ENCODE measurements at places on chromosomes 5 and 9.

DNA sequence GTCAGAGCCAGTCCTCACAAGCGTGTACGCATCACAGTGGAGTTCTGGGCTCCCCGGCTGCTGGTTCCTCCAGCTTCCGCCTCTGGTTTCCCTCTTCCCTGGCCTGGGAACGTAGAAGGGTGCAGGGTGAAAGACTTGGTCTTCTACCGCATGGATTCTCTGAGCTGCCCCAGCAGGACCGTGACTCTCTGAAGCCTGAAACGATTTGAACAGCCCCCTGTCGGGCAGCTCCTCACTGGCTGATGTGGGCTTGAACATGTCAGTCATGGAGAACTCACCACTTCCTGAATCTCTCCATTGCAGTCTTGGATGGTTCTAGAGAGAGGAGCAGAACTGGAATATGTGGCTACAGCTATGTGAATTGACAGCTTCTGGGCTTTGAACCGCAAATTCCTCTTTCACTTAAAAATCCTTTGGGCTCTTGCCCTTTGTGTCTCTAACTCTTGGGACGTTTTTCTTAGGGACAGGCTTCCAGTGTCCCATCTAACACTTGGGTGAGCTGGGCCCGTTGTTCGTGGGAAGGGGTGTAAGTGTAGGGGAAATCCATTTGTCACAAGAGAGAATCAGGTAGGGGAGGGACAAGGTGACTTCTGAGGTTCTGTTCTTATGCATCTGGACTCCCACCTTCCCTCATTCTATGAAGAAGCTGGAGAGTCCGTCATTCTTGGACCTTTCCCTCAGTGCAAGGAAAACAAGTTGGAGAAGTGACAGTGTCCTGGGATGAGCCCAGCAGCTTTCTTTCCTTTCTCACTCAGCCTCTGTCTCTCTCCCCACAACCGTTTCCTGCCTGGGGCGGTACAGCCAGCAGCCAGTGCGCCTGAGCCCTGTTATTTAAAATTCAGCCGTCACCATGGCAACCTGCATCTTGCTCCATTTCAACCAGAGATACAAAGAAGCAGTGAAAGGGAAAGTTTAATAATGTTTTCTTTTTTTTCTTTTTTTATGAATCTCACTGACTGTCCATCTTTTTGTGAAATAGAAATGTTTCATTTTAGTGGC, 84.7 kb downstream of the PTTG1 start:
- H3K36me3 ChIP-seq: no peaks in the 10 kb centered on the region
- no peaks in the 10 kb centered on the region for H3K4me1 ChIP-seq
- peak; percentile 20 for DNase-seq
- H3K27me3 ChIP-seq: no peaks in the 10 kb centered on the region
- no peak overlapping the region for H3K4me3 ChIP-seq

DNA sequence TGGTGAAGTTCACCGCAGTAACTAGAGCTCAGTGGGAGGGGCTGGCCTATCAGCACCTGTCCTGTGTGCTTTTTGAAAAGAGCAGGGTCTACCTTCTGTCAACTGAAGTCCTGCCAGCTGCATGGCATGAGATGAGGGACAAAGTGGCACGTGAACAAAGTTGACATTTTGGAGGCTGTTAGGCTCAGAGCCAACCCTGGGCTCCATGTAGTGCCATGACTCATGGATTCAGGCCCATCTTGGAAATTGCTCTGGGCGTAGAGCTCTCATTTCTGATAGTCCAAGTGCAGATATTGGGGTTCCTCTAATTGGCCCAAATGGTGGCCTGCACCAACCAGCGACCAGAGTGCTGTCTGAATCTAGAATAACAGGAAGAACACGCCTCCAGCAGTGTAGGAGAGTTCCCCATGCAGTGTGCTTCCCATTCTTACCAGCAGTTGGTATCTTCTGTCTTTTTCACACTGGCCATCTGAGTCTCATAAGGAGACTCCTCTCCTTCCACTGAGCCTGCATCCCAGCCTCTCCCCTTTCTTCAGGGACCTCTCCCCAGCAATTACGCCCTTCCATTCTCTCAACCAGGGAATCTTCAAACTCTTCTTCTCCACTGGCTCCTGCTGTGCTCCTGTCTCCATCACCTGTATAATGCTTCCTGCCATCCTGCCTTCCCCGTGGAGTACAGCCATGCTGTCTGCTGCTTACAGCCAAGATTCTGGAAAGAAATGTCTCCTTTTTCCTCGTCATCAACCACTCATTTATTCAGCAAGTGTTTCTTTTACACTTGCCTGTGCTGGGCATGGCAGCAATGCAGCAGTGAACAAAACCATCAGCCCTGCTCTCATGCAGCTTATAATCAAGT, 30.4 kb downstream of the IRF1 start:
- no peaks in the 10 kb centered on the region for H3K27me3 ChIP-seq
- peaks cover 50% of the 10 kb centered on the region for H3K4me1 ChIP-seq
- DNase-seq: peak; percentile 92
- no peak overlapping the region for H3K4me3 ChIP-seq

- H3K27me3 ChIP-seq: no peaks in the 10 kb centered on the region
- H3K4me1 ChIP-seq: no peaks in the 10 kb centered on the region
- peak; percentile 20 for DNase-seq
- H3K36me3 ChIP-seq: no peaks in the 10 kb centered on the region
- H3K4me3 ChIP-seq: no peak overlapping the region
Measured at GRCh38 chr5:169592937-169593650, 9.5 kb downstream of the SPDL1 start.

DNA sequence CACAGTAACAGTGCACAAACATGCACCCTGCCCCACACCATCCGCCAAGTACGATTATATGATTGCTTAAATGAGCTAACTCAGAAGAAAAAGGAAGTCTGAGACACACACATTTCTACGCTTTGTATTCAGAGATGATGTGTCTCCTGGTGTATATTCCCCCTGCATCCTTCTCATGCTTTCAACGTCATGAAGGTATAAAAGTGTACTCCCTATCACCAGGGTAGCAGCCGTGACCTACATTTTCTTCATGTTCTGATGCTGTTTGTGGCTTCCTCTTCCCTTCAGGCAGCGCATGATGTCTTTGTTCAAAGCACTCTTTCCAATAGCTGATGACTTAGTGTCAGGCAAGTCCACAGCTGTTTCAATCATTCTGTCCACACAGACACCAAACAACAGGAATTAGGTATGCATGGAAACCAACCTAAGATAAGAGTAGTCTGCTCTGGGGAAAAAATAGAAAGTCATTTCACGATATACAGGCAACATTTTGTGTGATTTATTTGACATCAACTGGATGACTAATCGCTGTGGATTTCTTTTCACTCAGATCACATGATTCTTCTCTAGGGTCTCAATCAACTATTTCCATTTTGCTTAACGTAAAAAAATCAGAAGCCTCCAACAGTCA, 269.4 kb upstream of the PTGER4 start:
- no peak overlapping the region for H3K27ac ChIP-seq
- H3K36me3 ChIP-seq: no peaks in the 10 kb centered on the region
- H3K4me3 ChIP-seq: no peak overlapping the region
- peak; percentile 73 for DNase-seq
- H3K4me1 ChIP-seq: no peaks in the 10 kb centered on the region

GRCh38 chr5:80591352-80591751, 21.3 kb upstream of the ANKRD34B start:
- H3K36me3 ChIP-seq: no peaks in the 10 kb centered on the region
- no peak for DNase-seq
- H3K4me1 ChIP-seq: no peaks in the 10 kb centered on the region
- no peak overlapping the region for H3K27ac ChIP-seq
- no peak overlapping the region for H3K4me3 ChIP-seq

- DNase-seq: no peak
- peak overlapping the region; percentile 80 for H3K4me3 ChIP-seq
- peak overlapping the region; percentile 95 for H3K27ac ChIP-seq
- peaks cover 28% of the 10 kb centered on the region for H3K36me3 ChIP-seq
Measured at GRCh38 chr5:149550594-149551226, 529 bp downstream of the CSNK1A1 start.

- H3K4me3 ChIP-seq: no peak overlapping the region
- no peaks in the 10 kb centered on the region for H3K4me1 ChIP-seq
- no peak for DNase-seq
- H3K36me3 ChIP-seq: no peaks in the 10 kb centered on the region
Measured at GRCh38 chr5:10934783-10935355, 173.8 kb upstream of the DAP start.

- no peaks in the 10 kb centered on the region for H3K4me1 ChIP-seq
- H3K27me3 ChIP-seq: no peaks in the 10 kb centered on the region
- DNase-seq: no peak
- no peak overlapping the region for H3K27ac ChIP-seq
Measured at GRCh38 chr5:96772111-96772510, 35.6 kb downstream of the ERAP1 start.

DNA sequence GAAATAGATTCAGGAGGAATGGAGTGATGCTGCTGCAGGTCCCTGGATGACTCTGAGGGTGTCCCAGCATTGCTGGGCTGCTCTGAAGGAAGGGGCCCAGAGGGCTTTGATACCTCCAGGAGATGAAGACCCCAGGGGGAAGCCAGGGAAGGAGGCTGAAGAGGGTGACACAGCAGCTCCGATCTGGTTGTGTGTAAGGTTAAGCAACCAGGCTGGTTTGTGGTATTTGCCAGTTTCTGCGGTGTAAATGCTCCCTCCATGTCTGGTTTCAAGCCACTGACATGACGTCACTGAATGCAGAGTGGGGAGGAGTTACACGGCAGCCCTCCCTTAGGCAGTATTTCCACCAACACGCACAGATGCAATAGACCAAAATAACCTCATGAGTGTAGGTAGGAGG, 40.0 kb upstream of the ORM1 start:
- no peak overlapping the region for H3K27ac ChIP-seq
- H3K27me3 ChIP-seq: no peaks in the 10 kb centered on the region
- peaks cover 4% of the 10 kb centered on the region for H3K4me1 ChIP-seq
- no peak for DNase-seq
- no peaks in the 10 kb centered on the region for H3K36me3 ChIP-seq

DNA sequence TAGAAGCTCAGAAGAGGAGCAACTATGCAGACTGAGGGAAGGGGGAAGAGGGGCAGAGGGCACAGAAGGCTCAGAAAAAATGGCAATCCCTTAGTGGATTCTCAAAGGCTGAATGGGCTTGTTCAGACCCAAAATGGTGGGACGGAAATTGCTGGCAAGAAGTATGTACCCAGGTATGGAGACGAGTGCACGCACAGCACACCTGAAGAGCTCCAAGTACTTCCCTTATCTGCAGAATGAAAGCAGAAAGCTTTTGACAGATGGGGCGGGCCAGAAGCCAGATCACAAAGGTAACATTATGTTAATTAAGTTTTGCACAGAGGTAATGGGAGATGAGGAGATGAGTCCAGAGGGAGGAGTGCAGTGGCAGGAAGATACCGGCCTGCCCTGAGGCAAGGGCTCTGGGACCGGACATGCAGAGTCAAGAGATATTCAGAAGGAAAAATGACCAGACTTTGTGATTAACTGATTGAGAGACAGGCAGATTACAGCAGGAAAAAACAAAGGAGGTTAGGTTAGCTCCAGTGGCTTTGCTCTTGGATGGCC, 138.1 kb upstream of the PIK3R1 start:
- no peaks in the 10 kb centered on the region for H3K4me1 ChIP-seq
- DNase-seq: no peak
- H3K4me3 ChIP-seq: no peak overlapping the region
- no peak overlapping the region for H3K27ac ChIP-seq

DNA sequence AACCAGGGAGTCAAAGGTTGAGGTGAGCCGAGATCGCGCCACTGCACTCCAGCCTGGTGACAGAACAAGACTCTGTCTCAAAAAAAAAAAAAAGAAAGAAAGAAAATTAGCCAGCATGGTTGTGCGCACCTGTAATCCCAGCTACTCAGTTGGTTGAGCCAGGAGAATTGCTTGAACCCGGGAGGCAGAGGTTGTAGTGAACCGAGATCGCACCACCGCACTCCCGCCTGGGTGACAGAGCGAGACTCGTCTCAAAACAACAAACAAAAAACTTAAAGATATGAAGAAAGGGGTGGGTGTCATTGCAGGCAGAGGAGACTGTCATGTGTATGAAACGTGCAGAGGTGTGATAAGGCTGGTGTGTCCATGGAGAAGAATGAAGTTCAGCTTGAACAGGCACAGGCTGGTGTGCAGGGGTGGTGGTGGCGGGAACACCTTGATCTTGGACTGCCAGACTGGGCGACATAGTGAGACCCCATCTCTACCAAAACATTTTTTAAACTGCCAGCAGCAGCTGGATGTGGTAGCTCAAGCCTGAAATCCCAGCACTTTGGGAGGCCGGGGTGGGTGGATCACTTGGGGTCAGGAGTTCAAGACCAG, 69.6 kb downstream of the UGCG start:
- H3K4me3 ChIP-seq: no peak overlapping the region
- no peak for DNase-seq
- H3K36me3 ChIP-seq: no peaks in the 10 kb centered on the region

- no peak overlapping the region for H3K27ac ChIP-seq
- H3K27me3 ChIP-seq: no peaks in the 10 kb centered on the region
- peaks cover 19% of the 10 kb centered on the region for H3K36me3 ChIP-seq
- H3K4me3 ChIP-seq: peak overlapping the region; percentile 92
Measured at GRCh38 chr5:179822444-179822990, 1.8 kb downstream of the SQSTM1 start.

DNA sequence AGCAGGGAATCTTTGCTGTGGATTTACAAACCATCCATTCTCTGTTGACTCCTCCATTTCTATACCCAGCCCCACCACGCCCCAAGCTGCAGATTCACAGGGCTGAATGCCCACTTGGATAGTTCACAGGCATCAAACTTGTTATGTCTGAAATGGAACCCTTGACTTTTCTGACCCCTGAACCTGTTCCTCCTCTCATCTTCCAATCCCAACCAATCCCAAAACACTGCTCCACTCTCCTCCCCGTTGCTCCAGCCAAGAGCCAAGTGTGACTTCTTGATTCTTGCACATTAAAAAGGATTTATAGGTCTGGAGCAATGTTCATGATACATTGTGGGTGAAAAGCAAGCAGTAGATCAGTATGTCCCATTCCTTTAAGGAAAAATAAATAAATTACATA, 145.6 kb downstream of the DAB2IP start:
- H3K4me1 ChIP-seq: no peaks in the 10 kb centered on the region
- DNase-seq: no peak
- H3K4me3 ChIP-seq: no peak overlapping the region
- no peaks in the 10 kb centered on the region for H3K27me3 ChIP-seq
- no peaks in the 10 kb centered on the region for H3K36me3 ChIP-seq
- H3K27ac ChIP-seq: no peak overlapping the region

DNA sequence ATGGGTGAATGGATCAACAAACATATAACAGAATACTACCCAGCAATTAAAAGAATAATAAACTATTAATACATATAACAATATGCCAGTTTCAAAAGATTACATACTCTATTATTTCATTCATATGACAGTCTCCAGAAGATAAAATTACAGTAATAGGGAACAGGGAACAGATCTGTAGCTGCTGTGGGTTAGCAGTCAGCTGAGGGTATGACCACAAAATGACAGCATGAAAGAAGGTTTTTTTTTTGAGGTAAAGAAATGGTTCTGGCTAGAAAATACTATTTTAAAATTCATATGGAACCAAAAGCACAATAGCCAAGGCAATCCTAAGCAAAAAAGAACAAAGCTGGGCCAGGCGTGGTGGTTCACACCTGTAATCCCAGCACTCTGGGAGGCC, 73.0 kb upstream of the NR5A1 start:
- no peaks in the 10 kb centered on the region for H3K36me3 ChIP-seq
- DNase-seq: no peak
- H3K4me3 ChIP-seq: no peak overlapping the region
- H3K27me3 ChIP-seq: no peaks in the 10 kb centered on the region
- H3K4me1 ChIP-seq: no peaks in the 10 kb centered on the region

GRCh38 chr9:81522716-81523551, 166.4 kb downstream of the TLE1 start:
- no peak overlapping the region for H3K27ac ChIP-seq
- peak; percentile 71 for DNase-seq
- no peaks in the 10 kb centered on the region for H3K36me3 ChIP-seq
